ENCODE measurements at places on chromosomes 1 and 21.

DNA sequence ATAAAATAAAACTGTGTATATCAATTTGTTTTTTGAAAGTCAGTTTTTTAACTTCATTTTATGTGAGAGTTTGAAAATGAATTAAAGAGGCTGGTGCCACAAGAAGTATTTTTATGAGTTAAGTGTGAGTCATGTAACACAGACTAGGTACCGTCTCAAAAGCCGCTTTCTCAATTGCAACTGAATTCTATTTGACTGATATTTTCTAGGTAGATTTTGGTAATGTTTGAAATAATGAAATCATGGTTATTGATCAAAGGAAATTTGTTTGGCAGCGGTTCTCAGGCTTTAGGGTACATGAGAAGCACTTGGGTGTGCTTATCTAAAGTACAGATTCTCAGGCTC lies 4.6 kb downstream of the SNX27 start:
- DNase-seq, result no peak

DNA sequence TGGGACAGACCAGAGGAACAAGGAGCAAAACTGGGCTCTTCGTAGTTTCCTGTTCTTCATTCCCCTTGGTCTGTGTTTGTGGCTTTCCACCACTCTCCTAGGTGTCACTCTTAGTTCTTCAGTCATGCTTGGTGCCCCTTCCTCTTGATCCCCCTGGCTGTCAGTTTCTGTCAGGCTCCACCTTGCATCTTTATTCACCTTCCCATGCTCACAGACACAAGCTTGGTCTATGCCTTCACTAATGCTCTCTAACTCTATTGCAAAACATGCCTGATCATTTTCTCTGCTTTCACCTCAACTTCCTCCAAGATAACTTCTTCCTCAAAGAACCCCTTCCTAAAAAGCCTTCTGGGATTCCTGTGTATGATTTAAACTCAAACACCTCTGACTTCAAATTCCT lies 122.9 kb downstream of the GLUL start:
- DNase-seq, result no peak

DNA sequence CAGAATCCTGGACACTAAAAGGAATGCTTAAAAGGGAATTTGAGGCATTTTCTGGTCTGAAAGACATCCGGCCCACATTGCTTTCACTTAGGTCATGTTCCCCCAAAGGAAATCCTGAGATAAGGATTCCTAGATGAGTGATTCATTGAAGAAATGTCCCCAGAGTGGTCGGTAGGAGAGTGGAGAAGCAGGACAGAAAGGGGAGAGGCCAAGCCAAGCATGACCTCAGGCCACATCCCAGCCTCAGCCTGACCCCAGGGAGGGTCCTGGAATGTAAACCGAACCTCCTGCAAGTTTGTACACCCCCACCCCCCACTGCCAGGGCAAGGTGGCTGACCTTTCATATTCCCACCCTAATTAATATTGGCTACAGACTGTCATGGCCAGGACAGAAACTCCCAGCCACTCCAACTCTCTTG lies 16.6 kb downstream of the HIVEP3 start:
- DNase-seq, result no peak

- DNase-seq, result no peak
Observed at GRCh38 chr21:35593000-35593502, 467.3 kb downstream of the SETD4 start.

DNA sequence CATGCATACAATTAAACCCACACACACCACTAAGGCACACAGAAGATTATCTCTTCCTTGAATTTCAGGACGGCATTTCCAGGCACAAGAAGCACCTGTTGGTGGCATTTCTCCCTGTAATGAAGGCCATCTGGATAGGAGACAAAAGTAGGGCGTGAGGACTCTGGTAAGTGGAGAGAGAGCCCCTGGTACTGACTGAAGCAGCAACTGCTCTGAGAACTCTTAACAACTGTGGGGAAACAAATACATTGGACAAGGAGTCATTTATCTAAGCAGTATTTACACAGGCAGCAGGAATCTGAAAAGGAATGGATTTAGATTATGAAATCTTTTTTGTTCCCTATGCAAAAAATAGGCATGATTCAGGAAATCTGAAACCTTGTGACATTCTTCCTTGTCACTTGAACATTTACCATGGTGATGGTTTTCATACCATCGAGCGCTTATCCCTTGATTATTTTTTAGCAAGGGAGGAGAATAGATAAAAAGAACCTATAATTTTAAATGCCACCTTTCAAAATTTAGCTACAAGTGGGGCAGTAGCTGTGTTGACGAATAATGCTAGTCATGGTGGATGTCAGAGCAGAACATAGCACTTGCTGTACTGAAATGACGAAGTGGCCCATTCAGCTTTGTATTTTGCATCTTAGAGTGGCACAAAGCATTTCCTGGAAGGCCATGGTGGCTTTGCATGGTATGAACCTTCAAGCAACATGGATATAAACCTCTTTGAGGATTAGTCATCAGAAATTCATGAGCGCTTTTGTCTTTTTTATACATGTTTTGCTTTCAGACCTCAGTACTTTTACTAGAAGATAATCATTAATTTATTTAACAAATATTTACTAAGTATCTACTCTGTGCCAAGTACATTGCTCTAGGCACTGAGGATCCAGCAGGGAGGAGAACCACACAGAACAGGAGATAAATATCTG lies 362.0 kb downstream of the ADGRL2 start:
- no peak for DNase-seq

DNA sequence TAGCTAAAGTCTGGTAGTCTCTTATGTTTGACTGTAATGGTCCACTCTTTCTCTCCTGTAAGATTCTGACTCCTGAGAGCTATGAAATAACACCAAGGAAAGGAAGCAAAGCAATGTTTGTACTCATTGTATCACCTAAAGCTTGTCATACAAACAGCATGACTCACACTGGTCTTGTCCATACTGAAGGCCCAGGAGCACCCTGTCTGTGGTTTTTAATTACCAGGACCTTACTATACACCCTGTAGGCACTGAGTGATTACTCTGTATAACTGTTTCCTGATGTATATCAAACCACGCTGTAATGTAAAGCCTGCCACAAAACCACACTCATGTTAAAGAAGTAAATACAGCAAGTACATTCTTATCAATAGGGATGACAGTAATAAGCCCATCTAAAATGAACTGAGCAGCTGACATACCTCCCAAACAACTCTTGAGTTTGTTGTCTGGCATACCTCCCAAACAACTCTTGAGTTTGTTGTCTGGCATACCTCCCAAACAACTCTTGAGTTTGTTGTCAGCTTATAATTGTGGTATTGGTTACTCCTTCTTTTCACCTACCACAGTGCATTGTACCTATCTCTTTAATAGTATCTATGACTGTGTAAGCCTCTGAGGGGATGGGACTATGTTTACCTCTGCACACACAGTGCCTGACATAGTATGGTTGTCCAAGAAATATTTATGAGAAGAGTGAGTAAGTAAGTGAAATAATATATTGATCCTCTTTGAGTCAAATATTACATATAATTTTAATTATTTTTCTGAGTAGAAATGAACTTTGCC lies 11.6 kb upstream of the TNFSF18 start:
- no peak for DNase-seq

DNA sequence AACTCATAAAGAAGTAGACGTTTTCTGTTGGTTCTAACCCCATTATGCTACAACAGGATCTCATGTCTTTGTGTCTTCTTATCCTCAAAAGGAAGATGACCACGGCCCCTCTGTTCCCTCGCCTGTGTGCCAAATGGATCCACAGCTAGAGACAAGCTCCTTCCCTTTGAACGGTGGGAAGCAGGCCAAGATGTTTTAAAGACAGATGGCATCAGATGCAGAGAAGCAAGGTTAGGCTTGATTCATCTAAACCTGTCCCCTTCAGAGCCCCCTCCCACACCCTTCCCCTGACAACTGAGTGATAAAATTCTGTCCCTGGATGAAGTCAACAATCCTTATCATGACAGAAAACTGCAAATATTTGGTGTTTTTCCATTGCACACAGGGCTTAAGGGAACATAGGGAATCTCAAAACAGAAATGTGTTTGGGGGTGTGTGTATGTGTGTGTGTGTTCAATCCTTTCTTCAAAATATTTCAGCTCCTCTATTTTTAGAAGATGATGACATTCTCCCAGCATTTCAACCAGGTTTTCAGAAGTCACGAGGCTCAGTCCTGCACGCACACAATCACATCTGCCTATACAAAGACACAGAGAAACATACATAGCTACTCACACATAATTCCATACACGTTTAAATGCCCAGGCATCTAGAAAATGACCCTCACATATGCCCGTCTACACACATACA lies 27.8 kb upstream of the FMOD start:
- no peak for DNase-seq

- DNase-seq, result no peak
Observed at GRCh38 chr1:28926629-28927265, 12.4 kb downstream of the EPB41 start.

- DNase-seq, result no peak
Observed at GRCh38 chr1:232744847-232745246, 60.4 kb upstream of the MAP10 start.

All from retina (tissue), 1 donor.